ENCODE measurements at places on chromosomes 7 and 10. TPM values are rescaled to one million over a fixed set of nuclear protein-coding genes. Genes with fewer than 3 reads are reported as not detected.

Gene ELN
- total RNA-seq, result 8,224 TPM

Gene VWDE
- total RNA-seq, result not detected

Gene ELAPOR2
- 15.8 TPM for total RNA-seq

Gene SPOCK2
- total RNA-seq, result 0.32 TPM

- H3K36me3 ChIP-seq, result peaks cover 7% of the 10 kb centered on the region
- H3K27me3 ChIP-seq, result no peaks in the 10 kb centered on the region
- H3K4me1 ChIP-seq, result peaks cover 11% of the 10 kb centered on the region
- no peak overlapping the region for H3K27ac ChIP-seq
Observed at GRCh38 chr7:3552499-3552898, 251.4 kb downstream of the SDK1 start.

DNA sequence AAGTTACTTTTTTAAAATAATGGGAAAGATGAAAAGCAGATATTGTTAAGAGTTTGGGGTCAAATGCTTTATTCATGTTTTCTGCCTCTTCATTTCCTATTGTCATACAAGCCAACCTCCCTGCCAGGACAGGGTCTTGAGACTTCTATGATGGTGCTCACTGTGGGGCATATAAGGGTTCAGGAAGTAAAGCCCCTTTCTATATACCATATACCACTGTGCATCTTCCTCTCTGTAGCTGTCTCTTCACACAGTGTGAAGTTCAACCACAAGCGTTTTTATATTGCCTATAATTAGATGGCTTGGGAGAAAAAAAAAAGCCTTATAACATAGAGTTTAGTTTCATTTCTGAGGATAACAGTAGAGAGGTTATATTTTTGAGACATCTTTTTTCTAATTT, 389.8 kb upstream of the SORCS1 start:
- H3K4me3 ChIP-seq, result no peak overlapping the region
- DNase-seq, result no peak
- H3K36me3 ChIP-seq, result no peaks in the 10 kb centered on the region
- H3K27me3 ChIP-seq, result no peaks in the 10 kb centered on the region
- no peak overlapping the region for H3K27ac ChIP-seq

DNA sequence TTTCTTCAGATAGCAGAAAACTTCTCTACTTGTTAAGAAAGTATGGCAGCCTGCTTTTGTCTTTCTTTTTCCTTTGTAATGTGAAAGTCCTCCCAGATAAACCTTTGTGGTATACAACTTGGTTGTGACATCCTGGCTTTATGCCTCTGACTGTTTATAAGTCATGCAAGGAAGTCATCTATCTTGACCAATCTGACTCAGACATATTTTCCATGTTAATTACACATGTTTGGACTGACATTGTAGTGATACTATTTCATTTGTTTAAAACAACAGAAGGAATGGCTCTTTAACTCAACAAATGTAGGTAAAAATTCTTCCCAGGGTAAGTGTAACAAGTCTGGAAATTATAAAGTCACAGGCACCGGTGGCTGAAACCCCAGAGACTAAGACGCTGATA, 341.6 kb upstream of the MEOX2 start:
- no peak overlapping the region for H3K4me3 ChIP-seq
- H3K27ac ChIP-seq, result no peak overlapping the region
- H3K27me3 ChIP-seq, result no peaks in the 10 kb centered on the region
- no peak for DNase-seq
- H3K36me3 ChIP-seq, result no peaks in the 10 kb centered on the region
- peaks cover 36% of the 10 kb centered on the region for H3K4me1 ChIP-seq

GRCh38 chr10:99906470-99906869, 103.3 kb downstream of the DNMBP start:
- no peak for DNase-seq
- H3K27ac ChIP-seq, result no peak overlapping the region
- H3K36me3 ChIP-seq, result peaks cover 22% of the 10 kb centered on the region
- no peaks in the 10 kb centered on the region for H3K27me3 ChIP-seq
- peaks cover 3% of the 10 kb centered on the region for H3K4me1 ChIP-seq

Data from chondrocyte (in vitro differentiated cells).